ENCODE measurements at places on chromosomes 1 and 21.

GRCh38 chr1:3082571-3083516 is 13.8 kb downstream of the PRDM16 start:
- no peak for DNase-seq

GRCh38 chr1:217871955-217872354 is 240.8 kb downstream of the SPATA17 start:
- DNase-seq, result no peak

- peak; percentile 50 for DNase-seq
Measured at GRCh38 chr1:229557200-229557850, 1.2 kb downstream of the ABCB10 start.

GRCh38 chr1:204420039-204421004 is 8.7 kb upstream of the PPP1R15B start:
- no peak for DNase-seq

GRCh38 chr1:8903410-8903809 is 24.9 kb upstream of the ENO1 start:
- DNase-seq, result no peak

DNA sequence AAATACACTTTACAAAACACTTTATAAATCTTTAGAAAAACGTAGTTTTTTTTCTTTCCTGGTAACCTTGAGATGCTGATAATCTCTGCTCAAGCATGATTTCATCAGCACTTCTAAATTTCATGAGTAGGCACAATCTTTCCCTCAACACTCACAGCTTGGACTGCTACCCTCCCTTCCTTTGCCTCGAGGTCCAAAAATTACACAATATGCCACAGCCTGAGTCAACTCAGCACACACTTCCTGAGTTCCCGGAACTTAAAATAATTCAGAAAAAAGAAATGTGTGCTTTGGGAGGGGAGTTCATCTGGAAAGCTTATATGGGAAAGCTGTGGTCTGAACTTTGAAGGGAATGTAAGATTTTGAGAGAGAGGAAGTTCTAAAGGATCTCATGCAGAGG is 5.9 kb downstream of the CLCA2 start:
- no peak for DNase-seq

DNA sequence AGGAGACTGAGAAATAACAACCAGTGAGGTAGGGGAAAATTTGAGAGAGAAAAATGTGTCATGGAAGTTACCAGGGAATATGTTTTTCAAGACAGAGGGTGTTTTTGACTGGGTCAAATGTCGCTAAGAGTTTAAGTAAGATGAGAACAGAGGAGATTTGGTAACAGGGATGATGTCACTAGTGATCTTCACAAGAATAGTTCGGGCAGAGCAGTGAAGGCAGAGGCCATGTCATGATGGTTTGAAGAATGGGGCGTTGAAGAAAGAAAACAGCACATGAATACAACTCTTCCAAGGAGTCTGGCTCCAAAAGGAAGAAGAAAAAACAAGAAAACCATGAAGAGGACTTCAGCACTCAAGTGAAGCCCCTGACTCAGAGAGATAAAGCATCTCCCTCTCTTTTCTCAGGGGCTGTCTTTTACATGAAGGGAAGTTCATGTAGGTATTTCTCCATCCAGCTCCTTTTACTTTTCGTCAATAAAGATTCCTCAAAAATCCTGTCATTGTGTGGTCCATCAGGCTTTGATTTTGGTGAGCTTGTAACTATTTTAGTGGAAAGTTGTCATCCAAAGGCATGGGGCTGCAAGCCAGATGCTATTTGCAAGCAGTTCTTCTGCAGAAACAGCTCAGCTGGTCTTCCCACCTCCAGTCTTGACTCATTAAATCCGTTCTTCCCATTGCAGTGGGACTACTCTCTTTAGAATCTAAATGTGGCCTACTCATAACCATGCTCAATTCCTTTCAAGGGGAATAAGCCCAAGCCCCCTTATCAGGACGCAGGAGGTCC is 397.3 kb downstream of the LMX1A start:
- no peak for DNase-seq

Data from GM19239 (cell line).